NCI-H1417 treated with DMSO at 0.1 percent for 48 hours (cell line): ENCODE measurements at places on chromosomes 5 and 9.

GRCh38 chr5:59786334-59786805 lies 107.2 kb downstream of the PDE4D start:
- DNase-seq = no peak

DNA sequence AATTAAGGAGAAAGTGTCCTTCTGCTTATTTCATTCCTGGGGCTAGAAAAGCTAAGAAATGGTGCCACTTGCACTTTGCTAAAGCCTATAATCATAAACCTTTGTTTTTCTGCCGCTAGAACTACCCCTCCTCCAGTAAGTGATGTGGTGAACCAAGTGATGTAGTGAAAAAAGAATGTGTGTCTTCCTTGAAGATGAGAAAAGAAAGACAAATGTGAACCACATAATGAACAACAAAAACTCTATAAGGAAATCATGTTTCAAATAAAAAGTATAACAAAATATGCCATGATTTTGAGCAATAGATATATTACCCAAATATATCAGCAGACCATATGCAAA lies 179.0 kb upstream of the SGCD start:
- no peak for DNase-seq

GRCh38 chr5:176818391-176819098 lies 8.2 kb downstream of the UNC5A start:
- no peak for DNase-seq

DNA sequence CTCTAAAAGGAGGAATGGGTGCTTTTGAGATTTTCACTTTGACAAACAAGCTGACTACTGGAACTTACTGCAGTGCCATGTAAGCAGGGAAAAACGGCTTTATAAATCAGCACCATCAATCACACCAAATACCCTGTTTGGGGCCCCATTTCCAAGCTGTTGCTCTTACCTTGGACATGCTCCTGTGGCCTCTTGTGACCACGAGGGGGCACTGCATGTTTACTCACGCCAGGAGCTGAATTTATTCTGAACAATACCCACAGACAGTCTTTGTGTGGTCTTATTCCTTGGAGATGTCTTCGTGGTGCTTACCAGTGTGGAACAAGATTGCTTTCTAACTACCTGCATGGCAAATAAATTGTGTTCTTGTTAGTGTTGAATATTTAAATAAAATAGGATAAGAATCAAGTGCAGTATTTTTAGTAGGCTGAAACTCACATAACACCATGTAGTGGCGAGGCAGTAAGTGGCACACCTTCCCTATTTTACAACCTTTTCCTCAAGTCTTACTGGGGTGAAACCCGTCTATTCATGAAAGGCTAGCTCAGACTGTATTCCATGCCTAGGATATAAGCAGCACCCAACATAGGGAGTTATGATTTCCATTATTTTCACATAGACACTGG lies 155.5 kb upstream of the NMUR2 start:
- DNase-seq = no peak

GRCh38 chr5:153985498-153985897 lies 53.2 kb downstream of the FAM114A2 start:
- no peak for DNase-seq
